ENCODE measurements at places on chromosomes 16 and 17.

DNA sequence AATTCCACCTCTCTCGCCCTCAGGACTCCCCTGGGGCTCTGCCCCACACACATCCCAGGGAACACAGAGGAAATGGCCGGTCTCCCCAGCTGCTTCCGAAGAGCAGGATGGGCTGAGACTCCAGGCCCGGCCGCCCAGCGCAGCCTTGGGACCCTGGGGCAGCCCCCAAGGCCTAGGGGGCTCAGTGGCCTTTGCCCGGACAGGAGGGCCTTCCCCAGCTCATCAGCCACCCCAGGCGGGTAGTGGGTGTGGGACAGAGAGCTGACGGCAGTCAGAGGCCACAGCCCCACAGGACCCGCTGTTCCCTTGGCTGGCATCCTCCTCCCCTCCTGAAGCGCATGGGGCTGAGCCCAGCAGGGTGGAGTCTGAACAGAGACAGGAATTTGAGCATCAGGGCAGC, 6.2 kb upstream of the CBFA2T3 start:
- no peak for DNase-seq

- DNase-seq, result no peak
These were observed 29.3 kb downstream of the HIC1 start for GRCh38 chr17:2084036-2084765.

DNA sequence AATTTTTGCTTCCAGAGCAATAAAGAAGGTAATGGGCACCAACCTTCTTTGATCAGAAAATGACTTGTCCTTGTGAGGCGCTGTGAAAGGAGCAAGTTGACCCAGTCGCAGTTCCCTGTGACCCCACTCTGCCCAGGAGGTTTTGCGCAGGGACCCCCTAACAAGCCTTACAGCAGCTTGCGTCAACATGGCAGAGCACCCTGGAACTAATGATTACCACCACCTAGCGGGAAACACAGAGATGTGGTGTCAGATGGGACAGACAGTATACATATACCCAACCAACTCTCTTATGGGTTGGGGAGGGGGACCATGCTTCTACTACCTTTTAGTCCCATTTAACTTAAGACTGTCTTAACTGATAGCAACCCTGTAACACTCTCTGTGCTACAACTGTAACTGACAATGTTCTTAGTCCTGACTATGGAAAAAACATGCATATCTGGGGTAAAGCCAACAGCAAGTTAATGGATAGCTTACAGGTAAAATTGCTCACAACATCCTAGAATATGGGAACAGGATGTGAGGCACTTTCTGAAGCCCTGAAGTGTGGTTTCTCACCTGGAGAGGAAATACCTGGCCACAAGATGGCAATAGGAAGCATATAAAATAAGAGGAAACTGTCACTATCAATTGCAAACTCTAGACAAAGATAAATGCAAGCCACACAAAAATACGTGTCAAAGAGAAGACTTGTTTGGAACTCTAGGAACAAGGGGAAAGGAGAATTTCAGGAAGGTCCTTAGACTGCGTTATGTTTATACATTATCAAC, 3.0 kb downstream of the KARS1 start:
- no peak for DNase-seq

DNA sequence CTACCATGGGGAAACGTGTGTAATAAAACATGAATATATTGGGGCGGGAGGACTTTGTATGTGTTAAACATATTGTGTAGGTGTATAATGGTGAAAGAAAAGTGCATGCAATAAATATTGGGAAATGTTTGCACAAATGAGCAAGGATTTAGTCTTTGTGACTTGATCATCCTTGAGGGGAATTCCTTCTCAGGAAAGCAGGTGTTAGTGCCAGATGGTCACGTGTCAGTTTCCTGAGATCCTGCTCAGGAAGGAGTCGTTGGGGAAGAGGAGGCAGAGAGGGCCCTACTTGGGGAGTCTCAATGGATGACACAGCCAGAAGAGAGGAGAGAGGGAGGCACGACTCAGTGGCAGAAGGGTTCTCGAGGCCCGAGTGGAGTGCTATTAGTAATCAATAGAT, 53.2 kb downstream of the MSI2 start:
- DNase-seq, result no peak

DNA sequence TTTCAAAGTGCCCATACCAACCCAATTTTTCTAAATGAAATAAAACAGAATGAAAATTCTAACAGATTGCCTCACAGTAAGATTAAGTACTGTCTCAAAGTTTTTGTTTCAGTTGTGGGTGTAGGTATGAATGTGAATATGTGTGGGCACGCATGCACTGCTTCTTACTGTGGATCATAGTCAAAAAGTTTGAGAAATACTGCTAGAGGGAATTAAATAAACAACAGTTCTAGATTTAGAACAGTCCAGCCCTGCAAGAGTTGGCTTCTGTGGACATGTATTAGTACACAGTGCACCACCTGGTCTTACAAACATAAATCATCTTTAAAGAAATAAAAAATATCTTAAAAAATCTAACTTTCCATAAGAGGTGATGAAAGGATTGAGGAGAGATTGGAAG, 8.4 kb downstream of the ZNF652 start:
- DNase-seq, result no peak

DNA sequence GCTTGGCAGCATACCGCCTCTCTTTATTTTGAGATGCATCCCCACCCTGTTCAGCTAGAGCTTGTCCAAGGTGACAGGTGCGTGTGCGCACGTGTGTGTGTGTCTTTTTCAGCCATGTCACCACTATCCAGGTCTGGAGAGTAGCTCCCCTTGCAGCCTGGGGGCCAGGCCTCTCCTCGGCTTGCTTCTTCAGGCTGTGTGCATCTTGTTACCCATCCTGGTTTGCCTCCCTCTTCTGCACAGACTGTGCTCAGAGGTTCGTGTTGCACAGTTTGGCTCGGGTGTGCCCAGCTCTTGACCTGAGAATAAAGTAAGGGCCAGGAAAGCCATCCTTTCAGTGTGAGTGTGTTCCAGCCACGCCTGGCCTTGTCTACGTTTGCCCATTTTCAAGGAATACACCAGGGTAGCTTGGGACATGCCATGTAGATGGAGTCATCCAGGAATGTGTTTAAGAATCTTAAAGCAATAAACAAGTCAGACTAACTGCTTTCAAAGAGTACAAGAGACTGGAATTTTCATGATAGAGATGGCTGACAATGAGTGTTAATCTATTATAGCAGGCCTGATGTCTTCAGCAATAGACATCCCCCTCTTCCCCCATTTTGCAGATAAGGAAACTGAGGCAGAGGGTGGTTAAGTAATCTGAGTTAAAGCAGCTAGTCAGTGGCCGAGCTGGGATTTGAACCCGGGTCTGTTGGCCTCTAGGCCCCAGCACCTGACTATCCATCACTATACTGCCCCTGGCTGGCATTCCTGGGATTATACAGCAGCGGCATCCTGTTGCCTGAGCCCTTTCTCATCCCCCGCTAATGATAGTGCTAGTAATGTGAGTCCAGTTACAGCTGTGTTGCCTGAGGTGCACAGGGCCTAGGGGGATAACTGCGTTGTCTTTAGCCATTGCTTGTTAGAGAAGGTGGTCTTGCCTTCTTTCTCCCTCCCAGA, 77.9 kb downstream of the KSR1 start:
- DNase-seq, result no peak

DNA sequence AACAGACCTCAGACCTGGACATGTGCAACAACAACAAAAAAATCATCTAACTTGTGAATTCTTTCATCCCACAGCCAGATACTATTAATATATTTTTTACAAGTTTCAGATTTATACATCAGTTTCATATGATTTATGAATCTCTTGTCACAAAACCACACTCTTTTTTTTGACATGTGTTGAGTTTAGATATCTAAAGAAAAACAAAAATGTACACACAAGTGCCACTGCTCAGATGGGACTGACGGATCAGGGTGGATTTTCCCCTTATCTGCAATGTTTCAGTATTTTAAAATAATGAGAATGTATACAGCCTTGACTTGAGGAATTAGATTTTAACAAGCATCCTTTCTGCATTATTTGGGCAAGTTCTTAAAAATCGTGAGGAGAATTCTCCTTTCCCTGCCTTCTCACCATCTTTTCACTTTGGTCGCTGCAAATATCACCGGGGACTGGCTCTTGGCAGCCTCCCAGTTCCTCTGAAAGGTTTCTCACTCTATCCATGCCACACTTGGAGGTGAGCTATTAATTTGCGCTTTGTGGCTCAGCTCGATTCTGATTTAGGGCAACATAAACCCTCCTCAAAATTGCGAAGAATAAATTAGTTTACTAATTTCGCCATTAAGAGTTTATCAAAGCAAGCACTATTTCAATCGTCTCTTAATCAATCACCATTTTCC, 225.7 kb downstream of the XYLT1 start:
- no peak for DNase-seq

- peak; percentile 88 for DNase-seq
These were observed at the start of the genes DHX38 and TXNL4B for GRCh38 chr16:72093448-72094265. TSS of gene DHX38 (plus strand) at chr16:72093847. CDS start at chr16:72096158, 2,311 bp downstream. TSS of gene TXNL4B (minus strand) at chr16:72093620. CDS start at chr16:72090749, 2,871 bp downstream.

DNA sequence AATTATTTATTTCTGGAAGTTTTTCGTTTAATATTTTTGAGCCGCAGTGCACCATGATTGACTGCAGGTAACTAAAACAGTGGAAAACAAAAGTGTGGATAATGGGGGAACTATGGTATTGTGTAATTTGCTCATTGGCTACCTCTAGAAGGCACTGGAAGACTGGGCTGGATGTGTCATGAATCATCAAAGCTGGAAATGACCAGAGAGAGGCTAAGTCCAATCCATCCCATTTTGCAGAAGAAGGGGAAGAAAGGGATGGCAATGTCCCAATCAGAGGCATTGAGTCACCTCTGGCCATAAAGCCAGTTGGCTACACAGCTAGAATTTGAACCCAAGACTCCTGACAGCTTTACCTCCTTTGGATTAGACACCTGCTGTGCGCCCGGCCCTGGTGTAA, 29.3 kb downstream of the GLP2R start:
- DNase-seq, result no peak

Data from thoracic aorta (tissue), 2 donors.